ENCODE measurements at places on chromosomes 2 and 18. TPM values are rescaled to one million over a fixed set of nuclear protein-coding genes. Genes with fewer than 3 reads are reported as not detected.

- H3K27ac ChIP-seq = no peak overlapping the region
- DNase-seq = no peak
- H3K36me3 ChIP-seq = peaks cover 43% of the 10 kb centered on the region
- H3K4me3 ChIP-seq = no peak overlapping the region
- H3K4me1 ChIP-seq = no peaks in the 10 kb centered on the region
Observed at GRCh38 chr2:20625491-20626391, 25.2 kb downstream of the HS1BP3 start.

DNA sequence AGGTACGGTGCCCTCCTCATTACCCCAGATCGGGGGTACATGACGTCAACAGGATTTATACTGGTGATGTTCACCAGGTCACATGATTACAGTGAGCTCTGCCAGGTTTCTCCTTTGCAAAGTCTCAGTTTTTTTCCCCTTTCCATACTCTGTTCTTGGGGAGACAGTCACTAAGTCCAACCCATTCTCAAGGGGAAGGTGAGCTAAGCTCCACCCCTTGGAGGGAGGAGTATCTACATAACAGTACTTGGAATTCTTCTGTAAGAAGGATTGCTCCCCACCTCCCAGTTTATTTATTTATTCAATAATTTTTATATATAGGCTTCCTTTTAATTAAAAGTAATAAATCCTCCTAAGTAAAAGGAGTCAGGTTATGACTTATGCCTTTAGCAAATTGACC is 34.1 kb upstream of the SOS1 start:
- no peaks in the 10 kb centered on the region for H3K4me1 ChIP-seq
- H3K4me3 ChIP-seq = no peak overlapping the region
- H3K27ac ChIP-seq = no peak overlapping the region
- no peaks in the 10 kb centered on the region for H3K27me3 ChIP-seq
- no peaks in the 10 kb centered on the region for H3K36me3 ChIP-seq

- DNase-seq = no peak
- H3K27me3 ChIP-seq = no peaks in the 10 kb centered on the region
- no peaks in the 10 kb centered on the region for H3K4me1 ChIP-seq
- no peaks in the 10 kb centered on the region for H3K36me3 ChIP-seq
- no peak overlapping the region for H3K4me3 ChIP-seq
Observed at GRCh38 chr2:48768669-48769068, 13.1 kb upstream of the LHCGR start.

- H3K4me3 ChIP-seq = no peak overlapping the region
- H3K27ac ChIP-seq = no peak overlapping the region
- peaks cover 18% of the 10 kb centered on the region for H3K27me3 ChIP-seq
Observed at GRCh38 chr2:15793078-15793913, 147.1 kb upstream of the MYCN start.

DNA sequence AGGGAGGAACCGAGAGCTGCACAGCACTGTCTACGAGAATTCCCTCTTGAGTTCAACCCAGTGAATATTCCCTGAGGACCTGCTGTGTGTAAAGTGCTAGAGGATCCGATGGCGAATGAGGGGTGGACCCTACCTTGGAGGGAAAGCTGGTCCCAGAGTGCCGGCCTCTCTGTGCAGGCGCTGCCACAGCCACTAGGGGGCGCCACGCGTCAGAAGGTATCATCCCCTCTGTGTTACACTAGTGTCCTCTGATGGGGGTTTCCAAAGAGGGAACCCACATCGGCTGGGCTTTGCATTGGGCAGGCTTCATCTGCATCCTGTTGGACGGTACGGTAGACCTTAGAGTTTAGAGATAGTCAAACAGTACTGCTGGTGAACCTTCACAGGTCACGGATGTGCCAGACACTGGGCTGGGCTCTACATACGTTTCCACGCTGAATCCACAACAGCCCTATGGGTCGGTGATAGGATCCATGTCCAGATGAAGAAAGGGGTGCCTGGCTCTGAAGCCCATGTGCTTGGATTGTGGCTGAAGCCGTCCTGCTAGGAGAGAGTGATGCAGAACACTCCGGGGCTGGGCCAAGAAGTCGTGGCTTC is 39.0 kb downstream of the COA5 start:
- no peak overlapping the region for H3K27ac ChIP-seq
- H3K36me3 ChIP-seq = peaks cover 100% of the 10 kb centered on the region
- H3K4me3 ChIP-seq = no peak overlapping the region
- DNase-seq = peak; percentile 72
- no peaks in the 10 kb centered on the region for H3K27me3 ChIP-seq

The ALPP gene
- 0.16 TPM for total RNA-seq
